GM13976 (cell line): ENCODE measurements at places on chromosomes 1 and 21.

DNA sequence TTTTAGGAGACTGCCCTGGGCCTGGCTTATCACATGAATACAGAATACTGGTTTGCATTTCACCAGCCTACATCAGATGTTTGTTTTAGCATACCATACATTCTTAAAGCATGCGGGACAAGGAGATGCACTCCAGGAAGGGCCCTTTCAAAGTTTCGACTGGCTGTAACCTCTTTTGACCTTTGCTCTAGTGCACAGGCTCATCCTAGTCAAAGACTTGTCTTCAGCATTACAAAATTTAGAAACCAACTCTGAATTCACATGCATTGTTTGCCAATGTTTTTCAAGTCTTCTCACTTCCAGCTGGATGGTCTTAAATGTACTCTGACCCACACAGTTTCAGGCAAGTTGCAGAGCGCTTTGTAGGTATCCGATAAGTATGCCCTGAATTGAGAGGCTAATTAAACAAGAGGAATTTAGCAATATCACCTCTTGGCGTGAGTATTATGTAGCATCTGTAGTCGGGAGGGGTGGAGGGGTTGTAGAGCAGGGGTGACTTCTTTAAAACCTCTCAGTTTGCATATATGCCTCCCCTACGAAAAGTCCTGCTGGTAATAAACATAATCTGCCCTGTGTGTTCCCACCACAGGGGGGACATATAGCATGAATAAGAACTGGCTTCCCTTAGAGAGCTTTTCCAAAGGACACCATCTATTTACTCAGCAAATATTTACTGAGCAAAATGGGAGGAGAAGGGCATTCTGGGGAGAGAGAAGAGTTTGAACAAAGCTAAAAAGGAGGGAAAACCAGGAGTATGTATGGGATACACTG lies 24.4 kb upstream of the AHCYL1 start:
- DNase-seq, result no peak

GRCh38 chr1:58620926-58621325 lies 43.9 kb upstream of the TACSTD2 start:
- DNase-seq, result no peak

- DNase-seq, result no peak
Measured at GRCh38 chr1:55916481-55916880, 662.9 kb downstream of the PLPP3 start.

- no peak for DNase-seq
Measured at GRCh38 chr1:217861658-217862057, 230.5 kb downstream of the SPATA17 start.

DNA sequence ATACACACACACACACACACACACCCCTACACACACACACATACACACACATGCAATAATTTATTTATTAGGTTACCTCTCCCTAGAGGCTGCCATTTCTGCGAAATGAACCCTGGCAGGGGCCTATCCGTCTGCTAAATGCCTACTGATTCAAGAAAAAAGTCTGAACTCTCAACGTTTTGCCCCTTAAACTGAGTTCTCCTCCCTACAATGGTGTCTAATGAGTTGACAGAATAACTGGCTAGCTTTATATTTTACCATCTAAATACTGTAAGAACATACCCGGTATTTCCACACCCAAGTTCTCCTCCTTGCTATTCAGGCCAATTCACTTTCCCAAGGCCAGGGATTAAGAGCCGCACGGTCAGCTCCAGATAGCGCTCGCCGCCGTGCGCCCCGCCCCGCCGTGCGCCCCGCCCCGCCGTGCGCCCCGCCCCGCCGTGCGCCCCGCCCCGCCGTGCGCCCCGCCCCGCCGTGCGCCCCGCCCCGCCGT lies 339 bp upstream of the RNPC3 start:
- no peak for DNase-seq

DNA sequence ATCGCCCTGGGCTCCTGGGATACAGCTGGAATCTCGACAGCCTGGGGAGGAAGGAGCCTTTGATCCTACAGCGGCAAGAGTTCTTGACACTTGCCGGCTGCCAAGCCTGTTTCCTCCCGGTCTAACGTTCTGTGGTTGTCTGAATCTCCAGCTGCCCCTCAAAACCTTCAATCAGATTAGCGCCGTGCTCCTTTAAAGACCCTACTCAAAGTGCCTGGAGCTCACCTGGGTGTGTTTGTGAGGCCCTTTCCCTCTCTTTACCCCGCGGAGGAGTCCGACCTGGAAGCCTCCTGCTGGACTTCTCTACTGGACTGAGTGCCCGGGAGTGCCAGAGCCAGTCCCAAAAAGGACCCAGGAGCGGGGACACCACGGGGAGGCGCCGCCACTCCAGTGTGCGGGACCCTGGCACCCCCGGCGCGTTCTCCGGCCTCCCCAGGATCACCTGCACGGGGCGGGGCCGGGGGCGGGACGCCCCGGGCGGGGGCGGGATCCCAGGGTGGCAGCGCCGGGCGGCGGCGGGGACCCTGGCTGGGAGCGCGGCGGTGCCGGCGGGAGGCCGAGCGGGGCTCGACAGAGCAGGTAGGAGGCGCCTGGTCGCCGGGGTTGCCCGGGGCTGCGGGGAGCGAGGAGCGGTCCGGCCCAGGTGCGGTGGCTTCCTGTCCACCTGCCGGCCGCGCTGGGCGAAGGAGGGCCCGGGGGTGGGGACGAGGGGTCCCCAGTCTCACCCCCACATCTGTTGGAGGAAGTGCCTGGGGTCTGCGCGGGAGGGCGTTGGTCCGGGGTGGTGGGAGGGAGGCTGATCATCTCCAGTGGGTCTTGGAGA lies at the start of gene NCMAP:
Gene NCMAP, plus strand, starts transcription at position 497 of the 823 bp plus-strand sequence. CDS start 39,344 bp downstream, outside the sequence.
- DNase-seq, result no peak

GRCh38 chr1:195894411-195894810 lies 713.8 kb downstream of the KCNT2 start:
- no peak for DNase-seq

DNA sequence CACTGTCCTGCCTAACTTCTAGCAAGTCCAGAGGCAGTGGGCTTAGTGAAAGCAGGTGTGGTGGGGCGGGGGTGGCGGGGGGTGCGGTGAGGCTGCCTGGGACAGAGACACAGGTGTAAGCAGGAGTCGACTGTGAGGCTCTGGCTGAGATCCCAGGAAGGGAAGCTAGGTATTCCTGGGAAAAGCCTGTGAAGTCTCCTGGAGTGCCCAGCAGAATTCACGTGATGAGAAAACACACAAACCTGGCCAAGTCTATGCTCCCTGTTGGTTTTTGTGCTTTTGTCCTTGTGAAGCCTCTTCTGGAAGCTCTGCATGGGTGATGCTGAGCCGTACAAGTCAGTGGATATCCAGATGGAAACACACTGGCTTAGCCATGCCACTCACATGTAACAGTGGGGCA lies 5.3 kb downstream of the GALNT2 start:
- DNase-seq, result no peak

GRCh38 chr1:23441446-23442148 lies 17.0 kb upstream of the TCEA3 start:
- no peak for DNase-seq

- no peak for DNase-seq
Measured at GRCh38 chr1:27604579-27605299, 795 bp upstream of the AHDC1 start.

DNA sequence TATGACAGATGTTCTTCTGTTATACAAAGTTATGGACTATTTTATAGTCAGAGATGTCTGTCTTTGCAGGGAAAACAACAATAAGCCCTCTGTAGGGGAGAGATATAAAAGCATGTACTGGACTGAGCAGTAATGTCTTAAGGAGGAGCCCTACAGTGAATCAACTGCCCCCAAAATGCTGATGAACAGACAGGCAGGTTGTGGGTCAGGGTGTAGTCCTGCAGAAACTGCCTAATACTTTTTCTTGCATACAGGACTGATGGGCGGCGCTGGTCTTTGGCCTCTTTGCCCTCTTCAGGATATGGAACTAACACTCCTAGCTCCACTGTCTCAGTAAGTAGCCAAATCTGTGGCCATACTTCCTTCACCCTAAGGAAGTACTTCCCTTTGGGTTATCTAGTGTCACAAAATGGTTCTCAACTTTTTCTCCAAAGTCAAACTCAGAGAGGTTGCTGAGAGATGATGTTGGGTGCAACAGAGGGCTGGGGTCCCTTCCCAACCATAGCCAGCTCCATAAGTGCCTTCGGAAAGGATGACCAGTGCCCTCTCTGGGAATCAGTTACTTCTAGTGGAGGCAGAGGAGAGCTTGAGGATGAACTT lies 129.8 kb downstream of the PIK3R3 start:
- no peak for DNase-seq

GRCh38 chr1:111489604-111490003 lies 13.8 kb downstream of the ADORA3 start:
- DNase-seq, result no peak

GRCh38 chr1:24985737-24986136 lies 55.7 kb upstream of the RUNX3 start:
- DNase-seq, result no peak

DNA sequence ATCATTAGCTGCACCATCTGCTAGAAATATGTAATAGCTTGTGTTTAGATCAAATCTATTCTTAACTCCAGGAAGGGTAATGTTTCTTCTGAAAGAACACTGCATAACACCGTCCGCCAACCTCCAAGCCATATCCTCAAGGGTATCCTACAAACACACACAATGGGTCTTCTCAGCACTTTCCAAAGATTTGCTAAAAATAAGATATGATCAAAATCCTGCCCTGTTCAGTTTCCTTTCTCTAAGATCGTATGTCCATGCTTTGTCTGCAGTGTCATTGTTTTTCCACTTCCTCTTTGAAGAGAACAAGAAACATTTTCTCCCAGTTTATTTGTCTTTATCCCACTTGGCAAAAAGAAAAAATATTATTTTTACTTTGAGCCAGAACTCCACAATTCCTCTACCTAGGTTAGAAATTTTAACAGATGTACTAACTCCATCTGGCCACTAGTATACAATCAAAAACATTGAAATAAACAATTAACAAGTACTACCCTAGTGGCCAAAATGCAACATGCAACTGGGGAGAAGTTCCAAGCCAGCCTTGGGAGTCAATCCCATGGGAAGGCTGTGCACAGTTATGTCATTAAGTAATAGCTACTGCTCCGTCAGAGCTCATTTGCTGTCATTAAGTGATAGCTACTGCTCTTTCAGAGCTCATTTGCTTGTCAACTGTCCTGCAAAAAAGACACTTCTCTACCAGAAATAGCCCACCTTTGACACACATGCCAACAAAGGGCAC lies 37.8 kb downstream of the FRRS1 start:
- DNase-seq, result no peak

- DNase-seq, result no peak
Measured at GRCh38 chr21:41294548-41295231, 21.9 kb upstream of the FAM3B start.

- DNase-seq, result no peak
Measured at GRCh38 chr1:85171721-85172120, 29.1 kb downstream of the SYDE2 start.

DNA sequence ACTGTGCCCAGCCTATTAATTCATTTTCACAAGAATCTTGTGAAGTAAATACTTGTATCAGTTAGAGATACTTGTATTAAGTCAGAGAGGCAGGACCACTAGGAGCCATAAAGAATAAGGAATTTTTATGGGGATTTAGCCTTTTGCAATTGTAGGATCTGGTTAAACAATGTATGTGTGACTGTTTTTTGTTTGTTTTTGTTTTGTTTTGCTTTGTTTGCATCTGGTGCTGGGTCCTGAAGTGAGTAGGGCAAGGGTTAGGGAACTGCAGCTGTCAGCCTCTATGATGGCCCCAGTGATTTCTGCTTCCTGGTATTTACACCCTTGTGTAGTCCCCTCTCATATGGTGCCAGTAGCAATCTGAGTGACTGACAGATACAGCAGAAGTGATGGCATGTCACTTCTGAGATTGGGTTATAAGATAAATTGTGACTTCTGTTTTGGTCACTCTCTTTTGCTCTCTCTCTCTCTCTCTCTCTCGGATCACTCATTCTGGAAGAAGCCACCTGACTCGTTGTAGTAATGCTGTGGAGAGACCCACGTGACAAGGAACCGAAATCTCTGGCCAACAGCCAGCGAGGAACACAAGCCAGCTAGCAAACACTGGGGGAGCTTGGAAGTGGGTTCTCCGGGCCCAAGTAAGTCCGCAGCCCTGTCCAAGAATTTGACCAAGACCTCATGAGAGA lies 96.2 kb upstream of the MARK1 start:
- DNase-seq, result no peak

GRCh38 chr1:101290119-101290921 lies 53.5 kb downstream of the S1PR1 start:
- no peak for DNase-seq

DNA sequence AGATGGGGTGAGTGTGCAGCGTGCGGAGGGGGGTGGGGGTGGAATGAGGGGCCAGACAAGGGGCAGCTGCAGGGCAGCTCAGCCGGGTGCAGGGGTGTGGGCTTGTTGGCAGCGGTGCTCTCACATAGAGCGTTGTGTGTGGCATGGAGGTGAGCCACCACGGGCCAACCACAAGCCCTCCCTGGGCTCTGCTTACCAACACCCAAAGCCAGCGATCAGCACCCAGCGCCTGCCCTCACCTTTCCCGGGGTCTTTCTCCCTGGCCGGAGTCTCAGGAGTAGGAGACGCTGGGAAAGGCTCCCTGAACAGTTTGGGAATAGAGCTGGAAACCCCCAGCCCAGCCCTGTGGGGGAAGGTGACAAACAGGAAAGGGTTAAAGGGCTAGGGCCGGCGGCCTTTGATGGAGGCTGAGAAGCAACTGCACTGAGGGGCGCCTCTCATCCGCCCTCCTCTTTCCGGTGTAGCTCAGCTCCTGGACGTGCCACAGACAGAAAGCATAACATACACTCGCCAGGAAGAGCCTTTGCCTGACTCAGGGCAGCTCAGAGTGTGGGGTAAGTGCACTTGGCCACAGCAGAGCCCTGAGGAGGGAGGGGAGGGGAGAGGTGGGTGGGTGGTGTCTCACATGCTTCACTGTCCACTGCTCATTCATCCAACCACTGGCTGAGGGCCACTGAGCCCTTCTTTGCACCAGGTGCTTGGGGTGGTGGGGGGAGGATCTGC lies 577 bp downstream of the IKBKE start:
- DNase-seq, result peak; percentile 74

DNA sequence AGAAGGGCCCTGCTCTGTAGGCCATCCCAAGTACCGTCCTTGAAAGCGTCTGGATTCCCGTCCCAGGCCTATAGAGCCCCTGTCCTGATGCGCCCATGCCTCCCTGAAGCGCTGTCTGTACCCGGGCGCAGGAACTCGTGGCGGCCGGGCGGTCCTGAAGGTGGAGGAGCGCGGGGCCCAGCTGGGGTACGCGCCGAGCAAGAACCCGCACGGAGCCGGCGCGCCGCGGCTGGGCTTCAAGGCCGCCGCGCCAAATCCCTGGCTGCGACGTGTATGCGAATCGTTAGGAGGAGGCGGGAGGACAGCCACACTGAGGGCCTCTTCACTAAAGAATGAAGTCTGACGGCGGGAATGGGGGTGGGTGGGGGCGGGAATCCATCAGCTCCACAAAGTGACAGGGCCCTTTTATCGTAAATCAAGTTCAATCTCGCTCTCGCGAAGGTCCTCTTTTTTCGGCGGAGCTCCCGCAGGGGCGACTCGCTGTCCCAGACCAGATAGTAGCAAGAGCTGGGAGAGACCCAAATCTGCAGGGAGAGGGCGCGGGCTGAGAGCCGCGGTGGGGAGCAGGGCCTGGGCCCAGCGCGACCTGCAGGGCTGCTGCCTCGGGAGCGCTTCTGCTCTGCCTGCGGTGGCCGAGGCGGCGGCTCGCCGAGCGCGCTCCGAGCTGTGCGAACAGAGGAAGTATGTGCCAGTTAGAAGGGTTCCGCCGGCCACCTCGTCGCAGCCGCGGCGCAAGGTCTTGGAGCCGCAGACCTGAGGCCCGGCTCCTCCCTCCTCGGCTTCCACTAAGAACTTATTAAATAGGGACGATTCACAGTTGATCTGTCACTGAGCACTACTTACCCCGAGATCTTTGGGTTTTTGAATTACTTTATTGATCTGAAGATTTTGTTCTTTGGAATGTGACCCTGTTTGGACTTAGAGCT lies 10.4 kb downstream of the BARHL2 start:
- peak; percentile 41 for DNase-seq

- DNase-seq, result no peak
Measured at GRCh38 chr1:22257290-22258275, 114.7 kb upstream of the WNT4 start.

- DNase-seq, result no peak
Measured at GRCh38 chr1:114458237-114458777, 52.7 kb downstream of the TRIM33 start.
